ENCODE measurements at places on chromosomes 12 and 14.

- no peak for DNase-seq
Observed at GRCh38 chr12:14694970-14695369, 1.4 kb downstream of the GUCY2C start.

- no peak for DNase-seq
Observed at GRCh38 chr14:87017335-87017734, 975.6 kb downstream of the GALC start.

- DNase-seq, result peak; percentile 91
Observed at GRCh38 chr14:93939304-93940229, 12.4 kb downstream of the FAM181A start.

DNA sequence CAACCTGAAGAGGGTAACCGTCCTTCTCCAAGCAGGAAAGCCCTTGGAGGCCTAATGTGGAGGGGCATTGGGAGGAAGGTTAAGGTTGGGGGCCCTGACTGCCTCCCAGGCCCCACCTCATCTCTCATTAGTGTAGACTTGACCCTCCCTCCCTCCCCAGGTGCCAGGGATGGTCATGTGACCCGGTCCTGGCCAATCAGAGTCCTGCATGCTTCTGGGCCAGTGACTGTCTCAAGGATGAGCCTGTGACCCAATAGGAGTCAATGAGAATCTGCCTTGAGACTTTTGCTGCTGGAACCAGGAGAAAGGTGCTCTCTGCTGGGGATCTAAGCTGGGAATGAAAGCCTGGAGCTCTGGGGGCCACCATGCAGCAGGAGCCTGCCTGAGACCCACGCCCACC, 70.8 kb downstream of the NCOR2 start:
- DNase-seq, result peak; percentile 83

DNA sequence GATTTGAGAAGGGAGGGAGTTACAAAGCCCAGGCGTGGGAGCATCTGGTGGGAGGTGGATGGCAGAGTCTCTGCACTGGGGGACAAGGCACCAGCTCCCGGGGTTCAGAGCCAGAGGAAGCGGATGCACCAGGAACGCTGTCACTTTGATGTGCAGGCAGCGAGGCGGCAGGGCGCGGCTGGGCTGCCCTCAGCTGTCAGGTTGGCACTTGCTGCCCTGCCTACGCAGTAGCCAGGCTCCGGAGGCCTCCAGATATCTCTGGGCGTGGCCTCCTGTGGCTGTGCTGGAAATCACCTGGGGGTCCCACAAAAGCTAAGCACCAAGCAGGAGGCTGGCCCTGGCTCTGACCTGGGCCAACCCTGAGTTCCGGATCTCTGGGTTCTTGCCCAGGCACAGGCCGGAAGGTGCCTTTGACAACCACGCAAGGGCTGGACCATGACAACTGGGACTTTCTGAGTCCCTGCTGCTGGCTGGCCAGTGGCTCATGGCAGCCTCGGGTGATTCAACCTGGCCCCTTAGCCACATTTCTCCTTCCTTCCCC, 62.1 kb upstream of the MAP1LC3B2 start:
- no peak for DNase-seq

GRCh38 chr12:110079477-110080400, 31.4 kb upstream of the C12orf76 start:
- peak; percentile 80 for DNase-seq

- DNase-seq, result no peak
Observed at GRCh38 chr12:72677139-72677538, 405.0 kb downstream of the TRHDE start.

GRCh38 chr14:20219033-20219432, 4.5 kb upstream of the OR11H6 start:
- DNase-seq, result no peak

DNA sequence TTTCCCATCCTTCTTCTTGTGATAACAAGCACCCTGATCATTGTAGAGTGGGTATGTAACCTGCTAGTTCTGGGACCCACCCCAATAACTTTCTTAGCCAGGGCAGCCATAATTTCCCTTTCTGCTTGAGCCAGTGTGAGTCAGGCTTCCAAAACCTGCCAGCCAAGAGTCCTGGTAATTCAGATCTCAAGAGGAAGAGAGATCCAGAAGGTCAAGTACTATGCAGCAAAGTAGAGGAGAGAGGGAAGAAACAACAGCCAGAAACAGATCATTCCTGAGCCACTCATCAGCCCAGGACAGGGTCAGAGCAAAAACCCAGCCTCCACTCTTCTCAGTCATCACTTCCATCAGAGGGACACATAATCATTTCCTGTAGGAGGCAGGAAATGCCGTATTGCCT, 182.0 kb downstream of the DICER1 start:
- DNase-seq, result no peak

DNA sequence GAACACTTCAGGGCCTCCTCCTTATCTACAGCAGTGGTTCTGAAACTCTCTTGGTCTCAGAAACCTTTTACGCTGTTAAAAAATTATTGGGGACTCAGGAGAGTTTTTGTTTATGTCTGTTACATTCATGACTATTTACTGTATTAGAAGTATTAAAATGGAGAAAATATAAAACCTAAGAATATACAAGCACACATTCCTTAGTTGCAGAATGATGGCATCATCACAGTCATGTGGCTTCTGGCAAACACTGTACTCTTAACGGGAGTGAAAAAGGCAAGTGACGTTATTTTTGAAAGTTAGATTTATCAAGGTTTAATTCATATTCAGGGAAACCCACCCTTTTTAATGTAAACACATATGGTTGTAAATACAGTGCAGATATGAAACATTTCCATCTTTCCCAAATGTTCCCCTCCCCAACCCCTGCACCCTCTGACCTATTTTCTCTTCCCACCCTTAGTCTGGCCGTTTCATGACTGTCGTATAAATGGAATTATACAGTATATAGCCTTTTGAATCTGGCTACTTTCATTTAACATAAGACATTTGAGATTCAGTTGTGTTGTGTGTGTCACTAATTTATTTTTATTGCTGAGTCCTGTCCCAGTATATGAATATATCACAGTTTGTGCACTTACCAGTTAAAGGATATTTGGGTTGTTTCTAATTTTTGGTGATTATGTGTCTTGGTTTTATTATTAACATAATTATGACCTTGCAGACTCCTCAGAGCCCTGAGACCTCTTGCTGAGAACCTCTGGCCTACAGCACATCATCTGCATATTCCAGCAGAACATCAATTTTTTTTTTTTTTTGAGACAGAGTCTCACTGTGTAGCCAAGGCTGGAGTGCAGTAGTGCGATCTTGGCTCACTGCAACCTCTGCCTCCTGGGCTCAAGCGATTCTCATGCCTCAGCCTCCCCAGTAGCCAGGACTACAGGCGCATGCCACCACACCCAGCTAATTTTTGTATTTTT, 457.0 kb downstream of the PCNX1 start:
- DNase-seq, result no peak

- no peak for DNase-seq
Observed at GRCh38 chr12:93122569-93123091, 193.5 kb upstream of the EEA1 start.

DNA sequence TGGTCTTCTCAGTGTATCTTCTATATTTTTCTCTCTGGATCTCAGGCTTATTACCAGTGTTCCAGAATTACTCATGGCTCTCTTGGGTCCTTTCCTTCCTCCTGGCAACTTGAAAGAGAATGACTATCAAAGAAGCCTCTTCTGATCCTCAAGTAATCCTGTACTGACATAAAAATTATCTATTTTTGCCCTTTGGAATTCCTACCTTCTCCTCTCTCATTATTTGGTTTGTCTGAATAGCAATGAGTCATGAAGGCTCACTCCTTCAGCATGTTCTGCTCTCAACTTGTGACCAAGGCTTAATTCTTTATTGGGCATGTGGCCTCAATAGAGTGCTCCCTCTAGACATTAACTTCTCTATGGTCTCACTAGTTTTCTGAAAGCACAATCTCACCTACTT, 553.6 kb upstream of the ATP2B1 start:
- DNase-seq, result no peak

DNA sequence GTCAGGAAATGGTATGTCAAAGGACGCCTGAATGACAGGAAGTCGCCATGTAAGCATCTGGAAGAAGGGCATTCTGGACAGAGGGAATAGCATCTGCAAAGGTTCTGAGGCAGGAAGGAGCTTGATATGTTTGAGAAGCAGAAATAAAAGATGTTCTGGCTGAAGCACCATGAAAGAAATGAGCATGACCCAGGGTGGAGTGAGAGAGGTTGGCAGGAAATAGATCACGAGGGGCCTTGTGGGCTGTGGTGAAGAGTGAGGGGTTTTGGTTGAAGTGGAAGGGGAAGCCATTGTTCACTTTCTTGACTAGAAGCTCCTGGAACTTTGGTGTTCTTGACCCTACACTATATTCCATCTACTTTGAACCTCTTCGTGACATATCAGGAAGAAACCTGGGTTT, 99.4 kb upstream of the PARP11 start:
- DNase-seq, result no peak

DNA sequence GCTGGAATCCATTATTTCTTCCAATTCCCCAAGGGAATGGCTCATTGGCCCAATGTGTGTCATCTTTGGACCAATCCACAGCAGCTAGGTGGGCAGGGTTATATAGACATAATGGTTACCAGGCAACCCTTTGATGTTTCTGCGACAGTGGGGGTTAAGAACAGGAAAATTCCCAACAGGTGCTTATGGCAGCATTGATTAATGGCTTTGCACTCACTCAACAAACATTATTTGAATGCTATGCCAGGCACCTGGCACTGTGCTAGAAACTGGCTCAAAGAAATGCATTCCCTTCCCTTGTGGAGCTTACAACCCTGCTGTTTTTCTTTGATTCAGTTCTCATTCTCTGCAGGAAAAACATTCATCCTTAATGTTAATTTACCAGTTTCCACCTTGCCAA, 1221.0 kb downstream of the AACS start:
- no peak for DNase-seq

DNA sequence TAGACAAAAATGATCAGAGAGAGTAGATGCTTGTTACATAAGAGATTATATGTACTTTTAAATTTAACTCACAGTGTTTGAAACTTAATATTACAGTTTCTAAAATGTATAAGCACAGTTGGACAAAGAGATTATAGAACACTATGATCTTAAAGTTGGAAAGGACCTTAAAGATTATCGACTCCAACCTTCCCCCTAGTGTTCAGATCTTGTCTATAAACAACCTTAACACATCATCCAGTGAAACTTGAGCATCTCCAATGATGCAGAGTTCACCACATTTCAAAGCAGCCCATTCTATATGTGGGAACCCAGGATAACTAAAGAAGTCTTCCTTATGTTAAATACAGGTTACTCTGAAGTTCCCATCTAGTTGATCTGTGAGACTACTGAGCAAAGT, 480.8 kb downstream of the RMST start:
- DNase-seq, result no peak

- no peak for DNase-seq
Observed at GRCh38 chr14:73751157-73751691, 37.0 kb upstream of the PNMA1 start.

DNA sequence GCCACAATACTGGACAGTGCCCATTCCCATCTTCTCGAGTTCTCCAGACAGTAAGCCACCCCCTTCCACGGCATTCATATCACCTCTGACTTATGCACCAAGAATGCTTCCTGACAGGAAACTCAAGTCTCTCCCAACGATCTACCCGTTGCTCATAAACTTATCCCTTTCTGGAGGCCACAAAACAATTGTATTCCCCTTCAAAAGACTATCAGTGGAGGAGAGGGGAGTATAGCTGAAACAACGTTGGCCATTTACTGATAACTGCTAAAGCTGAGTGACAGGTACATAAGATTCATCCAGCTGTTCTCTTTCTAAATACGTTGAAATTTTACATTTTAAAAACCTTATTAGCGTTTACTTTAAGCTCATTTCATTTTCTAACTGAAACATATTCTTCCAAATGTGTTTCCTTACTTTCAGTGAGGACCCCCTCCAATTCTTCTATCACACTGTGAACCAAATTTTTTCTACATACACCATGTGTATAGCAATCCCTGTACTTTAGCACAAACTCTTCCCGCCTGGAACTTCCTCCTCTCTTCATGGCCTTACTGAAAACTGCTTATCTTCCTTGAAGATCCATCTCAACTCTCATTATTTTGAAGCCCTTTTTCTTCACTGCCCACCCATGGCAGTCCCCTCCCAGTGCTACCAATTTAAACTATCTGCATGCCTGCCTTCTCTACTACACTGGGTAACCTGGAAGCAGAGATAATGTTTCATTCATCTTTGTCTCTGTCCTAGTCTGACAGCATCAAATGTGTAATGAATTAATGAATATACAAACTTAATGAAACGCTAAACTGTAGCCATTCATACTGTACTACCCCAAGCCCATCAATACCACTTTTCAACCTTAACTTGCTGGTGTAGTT, 28.8 kb downstream of the ATXN2 start:
- DNase-seq, result no peak

GRCh38 chr14:101129521-101130167, 226.1 kb upstream of the RTL1 start:
- no peak for DNase-seq

- DNase-seq, result no peak
Observed at GRCh38 chr14:28608851-28609828, 157.4 kb upstream of the FOXG1 start.

GRCh38 chr12:51868821-51869495, 18.9 kb upstream of the ANKRD33 start:
- no peak for DNase-seq

DNA sequence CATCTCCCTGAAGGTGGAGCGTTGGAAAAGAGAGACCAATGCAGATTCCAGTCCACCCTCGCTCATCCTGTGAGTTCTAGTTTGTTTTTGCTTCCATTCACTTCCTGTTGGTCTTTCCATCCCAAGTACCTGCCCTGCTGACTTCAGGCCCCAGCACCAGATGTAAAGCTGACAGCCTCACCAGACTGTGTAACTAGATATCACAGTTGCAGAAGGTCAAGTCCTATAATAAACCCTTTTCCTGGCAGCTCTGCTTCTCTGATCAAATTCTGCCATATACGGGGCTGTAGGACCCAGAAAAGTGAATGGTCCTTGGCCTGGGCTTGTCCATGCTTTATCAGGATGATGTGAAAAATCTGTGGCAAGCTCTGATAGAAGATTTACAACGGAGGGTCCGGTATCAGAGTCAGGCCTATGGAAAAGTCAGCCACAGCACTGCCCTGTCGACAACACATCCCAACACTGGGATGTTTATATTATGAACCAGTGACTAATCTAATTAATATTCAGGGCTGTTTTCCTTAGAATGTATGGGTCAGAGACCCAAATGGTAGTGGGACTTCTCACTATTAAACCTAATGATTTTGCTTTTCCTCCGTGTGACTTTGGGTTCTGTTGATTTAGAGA, 42.1 kb downstream of the CCDC175 start:
- no peak for DNase-seq

- DNase-seq, result peak; percentile 22
Observed at GRCh38 chr12:67069451-67070306, 199.5 kb upstream of the CAND1 start.

- DNase-seq, result no peak
Observed at GRCh38 chr14:56334458-56334857, 216.2 kb downstream of the PELI2 start.

DNA sequence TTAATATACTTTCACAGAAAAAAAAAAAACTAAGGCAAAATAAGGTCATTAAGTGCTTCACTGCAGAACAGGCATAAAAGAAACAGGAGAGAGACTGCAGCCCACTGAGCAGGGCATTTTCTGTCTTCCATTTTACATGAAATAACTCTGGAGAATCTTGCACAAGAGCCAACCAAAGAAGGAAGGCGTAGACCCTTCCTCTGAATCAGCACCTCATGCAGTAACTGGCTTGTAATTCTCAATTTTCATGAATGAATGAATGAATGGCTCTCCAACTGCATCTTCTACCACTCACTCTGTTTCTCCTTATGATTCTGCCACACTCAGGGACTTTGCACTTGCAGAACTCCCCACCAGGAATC, 102.0 kb upstream of the PPM1H start:
- DNase-seq, result no peak

GRCh38 chr12:67026487-67027246, 242.5 kb upstream of the CAND1 start:
- no peak for DNase-seq
